NCI-H1694 treated with DMSO at 0.1 percent for 48 hours (cell line): ENCODE measurements at places on chromosomes 5 and 9.

GRCh38 chr5:138668451-138669380 is 84.5 kb upstream of the CTNNA1 start:
- DNase-seq, result no peak

DNA sequence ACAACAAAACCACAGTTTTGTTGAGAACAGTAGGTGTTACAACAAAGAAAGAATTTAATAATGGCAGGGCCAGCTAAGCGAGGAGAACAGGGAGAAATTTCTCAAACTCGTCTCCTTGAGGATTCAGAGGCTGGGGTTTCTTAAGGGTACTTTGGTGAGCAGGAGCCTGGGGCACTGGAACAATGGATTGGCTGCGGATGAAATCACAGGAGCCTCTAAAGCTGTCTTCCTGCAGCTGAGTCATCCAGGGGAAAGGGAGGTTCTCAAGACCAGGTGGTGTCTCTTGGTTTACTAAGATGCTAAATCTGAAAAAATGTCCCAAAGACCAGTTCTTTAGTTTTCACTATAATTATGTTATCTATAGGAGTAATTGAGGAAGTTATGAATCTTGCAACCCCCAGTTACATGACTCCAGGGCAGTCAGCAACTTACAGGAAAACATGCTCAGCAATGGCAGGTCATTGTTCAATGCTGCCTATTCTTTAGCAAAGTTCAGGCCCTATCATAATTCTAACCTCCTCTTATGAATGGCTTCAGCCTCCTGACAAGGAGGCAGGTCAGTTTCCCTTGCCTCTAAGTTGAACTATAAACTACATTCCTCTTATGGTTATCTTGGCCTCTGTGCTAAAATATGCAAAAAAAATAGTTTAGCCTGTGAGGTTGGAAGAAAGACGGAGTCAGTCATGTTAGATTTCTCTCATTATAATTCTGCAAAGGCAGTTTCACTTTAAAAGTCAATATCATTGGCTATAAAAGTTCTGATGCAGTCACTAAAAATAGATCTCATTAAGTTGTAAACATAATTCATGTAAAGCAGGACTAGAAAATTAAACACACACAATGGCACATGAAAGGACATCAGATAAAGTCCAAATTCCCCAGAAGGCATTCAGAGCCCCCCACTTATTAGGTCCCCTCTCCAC is 63.3 kb upstream of the CKS2 start:
- no peak for DNase-seq

- DNase-seq, result no peak
These were observed 86.0 kb downstream of the PRDM6 start for GRCh38 chr5:123174916-123175481.

GRCh38 chr5:53580547-53580946 is 20.1 kb downstream of the NDUFS4 start:
- DNase-seq, result no peak

DNA sequence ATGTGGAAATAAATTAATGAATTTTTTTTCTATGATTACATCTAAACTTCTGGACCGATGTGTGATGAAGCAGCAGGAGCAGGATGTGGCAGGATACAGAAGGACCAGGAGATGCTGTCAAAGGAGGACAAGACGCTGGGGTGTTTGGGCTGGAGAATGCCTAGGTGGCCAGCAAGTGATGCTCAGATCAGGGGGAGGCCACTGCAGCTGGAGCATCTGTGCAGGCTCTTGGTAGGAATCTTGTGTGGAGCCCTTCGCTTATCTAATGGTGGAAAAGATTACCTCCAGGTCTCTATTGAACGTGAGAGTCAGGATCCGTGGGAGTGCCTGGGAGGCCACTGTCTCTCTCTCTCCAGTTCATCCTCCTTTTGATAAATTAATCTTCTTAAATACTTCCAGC is 79.8 kb downstream of the MRPL36 start:
- no peak for DNase-seq

DNA sequence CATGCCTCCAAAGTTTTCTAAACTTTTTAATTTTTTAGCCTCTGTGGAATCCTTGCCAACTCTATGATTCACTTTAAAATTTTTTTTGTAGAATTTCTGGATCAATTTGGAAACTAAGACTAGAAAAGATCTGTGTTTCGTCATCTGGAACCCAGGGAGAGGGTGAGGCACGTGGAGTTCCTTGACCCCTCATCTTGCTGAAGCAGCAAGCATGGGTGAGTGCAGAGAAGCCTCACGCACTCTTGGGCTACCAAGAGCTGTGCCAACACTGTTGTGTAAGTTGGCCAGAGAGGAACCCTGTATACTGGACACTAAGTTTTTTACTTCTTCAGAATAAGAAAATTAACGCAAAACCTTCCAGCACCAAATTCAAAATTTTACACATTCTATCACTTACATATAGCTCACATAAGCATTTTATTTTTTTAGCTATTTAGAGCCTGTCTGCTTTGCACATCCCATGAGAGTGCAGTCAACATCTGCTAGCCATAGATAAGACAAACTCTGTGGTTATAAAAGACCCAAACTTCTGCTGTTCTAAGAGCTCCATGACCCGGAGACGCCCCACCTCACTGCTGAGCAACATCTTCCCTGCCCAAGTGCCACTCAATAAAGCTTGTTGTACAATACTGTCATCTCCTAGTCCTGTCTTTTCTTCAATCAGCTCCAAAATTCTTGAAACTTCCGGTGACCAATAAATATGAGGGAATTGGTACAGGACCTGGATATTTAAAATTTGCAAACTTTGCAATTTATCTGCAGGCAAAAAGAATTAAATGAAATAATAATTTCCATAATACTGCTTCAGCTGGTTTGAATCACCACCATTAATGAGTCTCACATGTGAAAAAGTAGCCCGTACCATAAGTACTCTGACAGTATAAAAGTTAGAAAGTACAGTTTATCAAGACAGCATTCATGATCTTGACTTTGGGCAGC is 69.7 kb upstream of the ADCY2 start:
- DNase-seq, result no peak

DNA sequence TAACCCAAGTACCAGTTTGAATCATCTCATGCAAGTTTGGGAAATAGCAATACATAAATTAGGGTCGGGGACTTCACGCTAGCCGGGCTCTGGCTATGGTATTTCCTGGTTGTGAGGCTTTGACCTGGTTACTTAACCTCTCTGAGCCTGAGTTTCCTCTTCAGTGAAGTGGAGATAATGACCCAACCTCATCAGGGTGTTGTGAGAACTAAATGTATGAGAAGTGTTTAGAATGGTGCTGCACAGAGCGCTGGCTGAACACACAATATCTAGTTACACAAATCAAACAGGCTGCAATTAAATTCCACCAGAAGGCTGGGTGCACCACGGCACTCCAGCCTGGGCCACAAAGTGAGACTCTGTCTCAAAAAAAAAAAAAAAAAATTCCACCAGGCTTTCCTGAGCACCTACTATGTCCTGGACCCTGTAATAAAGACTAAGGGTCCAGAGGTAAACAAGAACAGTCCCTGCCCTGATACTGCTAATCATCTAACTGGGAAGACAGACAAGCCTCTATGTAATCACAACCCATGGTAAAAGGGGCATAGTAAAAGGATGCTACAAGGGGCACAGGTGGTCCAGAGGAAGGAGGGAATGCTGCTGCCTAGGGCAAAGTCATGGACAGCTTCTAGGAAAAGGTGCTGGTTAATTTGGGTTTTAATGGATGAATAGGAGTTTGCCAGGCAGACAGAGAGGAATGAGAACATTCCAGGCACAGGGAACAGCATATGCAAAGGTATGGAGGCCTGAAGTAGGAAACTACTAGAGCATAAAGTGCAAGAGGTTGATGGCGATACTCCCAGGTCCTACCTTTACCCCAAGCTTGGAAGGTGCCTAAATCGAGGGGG is 27.7 kb downstream of the DUSP1 start:
- DNase-seq, result no peak

GRCh38 chr5:172860520-172861443 is 26.7 kb downstream of the ERGIC1 start:
- DNase-seq, result no peak

DNA sequence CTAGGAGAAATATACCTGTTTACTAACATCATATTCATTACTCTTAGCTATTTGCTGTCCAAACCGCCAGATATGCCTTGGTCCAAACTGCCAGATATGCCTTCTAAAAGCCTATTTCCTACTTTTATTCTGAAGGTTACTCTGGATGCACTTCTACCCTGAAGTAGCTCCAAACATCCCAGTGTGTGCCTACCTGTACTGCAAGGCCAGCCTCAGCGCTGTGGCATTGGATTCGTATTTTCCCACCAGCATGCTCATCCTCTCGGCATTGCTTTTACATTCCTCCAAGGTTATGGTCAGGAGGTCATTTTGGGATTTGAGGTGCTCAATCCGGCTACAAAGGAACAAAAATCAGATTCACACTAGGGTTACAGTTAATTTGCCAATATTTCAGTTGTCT is 94.3 kb downstream of the DCP2 start:
- no peak for DNase-seq

GRCh38 chr9:69292078-69292477 is 32.9 kb upstream of the ENTREP1 start:
- DNase-seq, result no peak

DNA sequence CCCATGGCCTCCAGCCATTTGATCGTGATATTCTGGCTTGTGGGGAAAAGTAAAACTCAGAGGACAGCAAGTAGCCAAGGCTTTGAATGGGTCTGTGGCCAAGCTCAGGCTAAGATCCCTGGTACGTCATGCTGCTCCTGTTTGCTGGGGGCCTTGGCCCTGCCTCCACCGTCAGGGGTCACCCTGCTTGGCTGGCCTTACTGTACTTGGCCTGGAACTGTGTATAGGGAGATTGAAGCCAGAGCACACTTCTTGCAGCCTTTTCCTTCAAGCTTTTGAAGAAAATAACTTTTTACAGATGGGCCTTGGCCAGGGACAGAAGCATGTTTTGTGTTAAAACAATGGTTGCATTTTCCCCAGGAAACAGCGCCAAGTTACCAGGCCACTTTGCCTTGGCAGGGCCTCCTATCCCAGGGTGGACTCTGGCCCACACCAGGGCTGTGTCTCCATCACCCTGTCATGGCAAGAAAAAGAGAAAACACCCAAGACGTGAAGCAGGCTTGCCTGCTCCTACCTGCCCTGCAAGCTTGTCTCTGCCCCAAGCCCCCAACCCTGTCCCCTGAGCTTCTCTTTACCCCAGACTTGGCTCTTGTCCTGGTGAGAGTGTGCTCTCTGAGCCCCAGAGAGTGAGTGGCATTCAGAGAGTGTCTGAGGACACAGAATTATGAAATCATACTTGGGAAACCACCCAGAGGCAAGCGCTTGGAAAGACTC is 286.9 kb downstream of the GADD45G start:
- DNase-seq, result no peak

DNA sequence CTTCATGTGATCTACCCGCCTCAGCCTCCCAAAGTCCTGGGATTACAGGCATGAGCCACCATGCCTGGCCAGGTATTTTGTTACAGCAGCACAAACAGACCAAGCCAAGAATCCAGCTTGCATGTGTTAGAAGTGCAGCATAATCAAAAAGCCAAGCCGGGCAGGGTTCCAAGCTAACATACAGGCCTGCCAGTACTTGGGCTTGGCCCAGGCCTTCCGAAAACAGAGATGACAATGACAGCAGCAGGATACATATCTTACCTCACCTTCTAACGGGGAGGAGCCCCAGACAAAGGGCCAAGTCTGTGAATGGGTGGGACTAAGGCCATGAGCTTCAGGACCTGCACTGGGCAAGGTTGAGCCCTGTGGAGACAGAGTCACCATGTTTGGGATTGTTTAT is 91.4 kb upstream of the ZNF462 start:
- no peak for DNase-seq

DNA sequence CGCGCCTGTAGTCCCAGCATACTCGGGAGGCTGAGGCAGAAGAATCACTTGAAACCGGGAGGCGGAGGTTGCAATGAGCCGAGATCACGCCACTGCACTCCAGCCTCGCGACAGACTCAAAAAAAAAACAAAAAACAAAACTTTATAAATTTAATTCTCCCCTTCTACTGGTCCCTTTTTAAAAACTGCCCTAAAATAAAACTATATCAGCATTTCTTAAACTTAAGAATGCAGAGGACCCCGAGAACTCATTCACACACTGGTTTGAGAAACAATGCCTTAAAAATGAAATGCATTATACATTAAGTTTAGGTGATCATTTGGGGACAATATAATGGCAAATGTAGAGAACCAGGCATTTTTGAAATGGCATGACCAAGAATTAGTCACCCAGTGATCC is 2.3 kb downstream of the C5orf15 start:
- no peak for DNase-seq

GRCh38 chr5:115772731-115773475 is 43.6 kb downstream of the CDO1 start:
- DNase-seq, result no peak

DNA sequence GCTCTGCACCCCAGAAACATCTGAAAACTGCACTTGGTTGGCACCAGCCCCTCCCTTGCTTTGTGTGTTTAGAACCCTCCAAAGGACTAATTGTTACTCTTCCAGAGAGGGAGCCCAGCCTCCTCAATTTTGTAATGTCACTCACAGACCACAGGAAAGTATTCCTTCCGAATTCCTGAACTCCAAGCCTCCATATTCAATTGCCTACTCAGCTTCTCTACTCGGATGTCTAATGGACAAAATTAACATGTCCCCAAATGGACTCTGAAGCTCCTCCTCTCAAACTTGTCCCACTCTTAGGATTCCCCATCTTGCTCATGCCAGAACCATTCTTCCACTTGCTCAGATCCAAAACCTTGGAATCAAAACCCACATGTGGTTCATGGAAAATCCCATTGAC is 3.9 kb upstream of the TMEM171 start:
- DNase-seq, result no peak

DNA sequence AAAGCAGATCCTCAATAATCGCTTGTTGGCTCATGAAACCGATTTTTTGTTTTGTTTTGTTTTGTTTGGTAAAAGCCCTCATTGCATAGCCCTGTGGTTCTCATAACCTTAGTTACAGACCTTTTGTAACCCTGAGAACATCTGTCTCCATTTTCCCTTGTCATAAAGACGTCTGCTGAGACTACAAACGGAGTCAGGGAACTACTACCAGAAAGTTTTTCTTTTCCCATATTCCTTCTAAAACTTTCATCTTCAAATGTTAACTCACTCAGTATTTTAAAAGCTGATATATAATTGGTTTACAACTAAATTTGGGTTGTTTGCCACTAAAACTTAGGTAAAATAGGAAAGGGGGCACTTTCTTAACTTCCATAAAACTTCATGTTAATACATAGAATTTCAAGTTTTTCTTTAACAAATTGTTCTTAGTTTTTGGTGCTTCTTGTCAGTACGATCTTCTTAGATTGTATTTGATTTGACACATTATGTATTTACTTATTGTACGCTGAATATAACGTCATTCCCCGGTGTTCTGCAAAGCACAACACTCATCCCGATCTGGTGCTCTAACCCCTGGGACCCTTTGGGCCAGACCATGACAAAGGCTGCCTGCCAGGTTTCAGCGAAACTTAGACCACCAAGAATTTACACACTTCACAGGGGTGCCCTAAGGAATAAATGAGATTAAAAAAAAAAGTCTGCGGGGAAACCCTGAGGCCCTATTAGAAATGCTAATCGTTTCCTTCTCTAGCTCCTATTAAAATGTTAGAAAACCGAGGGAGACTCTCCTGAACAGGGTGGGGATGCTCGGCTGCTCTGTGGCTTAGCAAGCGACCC is 1.1 kb upstream of the ANP32B start:
- DNase-seq, result peak; percentile 10

GRCh38 chr5:160450164-160450932 is 28.7 kb downstream of the PTTG1 start:
- no peak for DNase-seq
